CD4-positive, alpha-beta T cell treated with Interleukin-10 for 1 hour (primary cell): ENCODE measurements at places on chromosomes 5 and 9.

DNA sequence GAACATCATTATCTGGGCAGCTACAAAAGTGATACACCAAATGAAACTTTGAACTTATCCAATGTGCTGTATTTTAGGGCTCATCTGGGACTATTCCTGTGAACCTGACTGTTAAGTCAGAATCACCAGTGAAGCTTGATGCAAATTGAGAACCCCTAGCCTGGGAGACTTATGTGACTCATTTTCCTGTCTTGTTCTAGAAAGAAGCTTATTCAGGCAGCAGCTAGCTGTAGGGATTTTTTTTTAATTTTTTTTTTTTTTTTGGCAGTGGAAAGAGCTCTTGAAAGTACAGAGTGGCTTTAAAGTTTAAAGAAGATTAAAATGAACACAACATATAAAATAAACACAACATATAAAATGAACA, 81.1 kb upstream of the TNFAIP8 start:
- DNase-seq: peak; percentile 59

- peak; percentile 27 for DNase-seq
These were observed at the start of gene SEMA6A for GRCh38 chr5:116574367-116575325. SEMA6A (minus strand) TSS chr5:116574823; CDS start chr5:116504944, 69,879 bp downstream.

DNA sequence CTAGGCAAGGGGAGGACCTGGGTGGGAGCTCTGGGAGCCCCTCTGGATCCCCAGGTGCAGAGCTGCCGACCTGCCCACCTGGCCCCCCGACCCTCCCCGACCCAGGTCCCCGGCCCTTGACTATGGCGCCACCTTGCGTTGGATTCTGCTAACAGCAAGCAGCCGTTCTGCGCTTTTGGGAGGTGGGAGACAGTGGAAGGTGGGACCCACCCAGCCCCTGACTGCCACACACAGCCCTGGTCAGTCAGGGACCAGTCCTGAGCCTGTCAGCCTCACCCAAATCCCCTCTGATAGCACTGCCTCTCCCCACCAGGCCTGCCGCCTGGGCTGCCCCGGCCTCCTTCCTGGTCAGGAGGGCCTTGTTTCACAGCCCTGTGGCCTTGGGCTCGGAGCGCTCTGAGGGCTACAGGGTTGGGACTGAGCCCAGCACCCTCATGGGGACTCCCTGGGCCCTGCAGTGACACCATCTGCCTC, 77.9 kb downstream of the HMCN2 start:
- DNase-seq: peak; percentile 10

DNA sequence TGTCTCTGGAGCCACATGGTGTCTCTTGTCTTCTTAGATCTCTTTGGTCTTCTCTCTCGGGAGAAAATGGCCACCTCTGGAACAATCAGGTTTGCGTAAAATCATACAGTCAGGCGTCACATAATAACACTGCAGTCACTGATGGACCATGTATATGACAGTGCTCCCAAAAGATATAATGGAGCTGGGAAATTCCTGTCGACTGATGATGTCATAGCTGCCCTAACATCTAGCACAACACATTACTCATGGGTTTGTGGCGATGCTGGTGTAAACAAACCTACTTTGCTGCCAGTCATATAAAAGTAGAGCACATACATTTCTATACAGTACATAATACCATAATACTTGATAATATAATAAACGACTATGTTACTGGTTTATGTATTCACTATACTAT, 30.1 kb upstream of the RAI14 start:
- DNase-seq: no peak

GRCh38 chr9:130227833-130228232, 37.7 kb upstream of the HMCN2 start:
- DNase-seq: no peak

DNA sequence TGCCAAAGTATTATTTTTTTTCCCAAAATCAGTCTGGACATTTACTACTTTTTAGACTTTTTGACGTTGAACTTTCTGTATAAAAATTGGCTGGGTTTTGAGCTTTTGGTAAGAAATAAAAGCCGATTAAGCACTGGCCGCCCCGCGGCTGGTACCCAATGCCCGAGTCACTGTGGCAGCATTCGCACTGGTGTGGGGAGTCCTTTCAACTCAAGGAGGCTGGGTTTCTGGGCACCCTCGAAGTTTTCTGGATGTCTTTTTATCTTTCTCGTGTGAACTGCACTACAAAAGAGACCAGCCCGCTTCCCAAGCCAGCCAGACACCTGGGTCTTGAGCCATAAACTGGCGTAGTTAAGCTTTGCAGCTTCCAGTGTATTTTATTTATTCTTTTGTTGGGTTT, 72.0 kb upstream of the OTULINL start:
- DNase-seq: no peak

DNA sequence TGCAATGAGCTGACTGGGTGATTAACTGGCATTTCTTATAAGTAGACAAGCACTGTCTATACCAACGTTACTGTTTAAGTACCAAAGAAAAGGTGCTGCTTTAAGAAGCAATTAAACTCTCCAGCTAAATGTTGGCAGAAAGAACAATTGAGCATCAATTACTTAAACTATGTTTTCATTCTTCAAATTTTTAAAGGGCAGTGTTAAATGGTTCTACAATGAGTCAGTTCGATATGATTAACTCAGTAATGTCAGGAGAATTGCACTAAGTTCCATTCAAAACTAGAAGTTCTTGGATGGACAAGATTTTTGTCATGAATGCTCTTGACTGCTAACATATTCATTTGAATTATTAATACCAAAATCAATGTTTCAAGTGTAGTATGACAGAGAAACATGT, 593.7 kb downstream of the DNAH5 start:
- no peak for DNase-seq

DNA sequence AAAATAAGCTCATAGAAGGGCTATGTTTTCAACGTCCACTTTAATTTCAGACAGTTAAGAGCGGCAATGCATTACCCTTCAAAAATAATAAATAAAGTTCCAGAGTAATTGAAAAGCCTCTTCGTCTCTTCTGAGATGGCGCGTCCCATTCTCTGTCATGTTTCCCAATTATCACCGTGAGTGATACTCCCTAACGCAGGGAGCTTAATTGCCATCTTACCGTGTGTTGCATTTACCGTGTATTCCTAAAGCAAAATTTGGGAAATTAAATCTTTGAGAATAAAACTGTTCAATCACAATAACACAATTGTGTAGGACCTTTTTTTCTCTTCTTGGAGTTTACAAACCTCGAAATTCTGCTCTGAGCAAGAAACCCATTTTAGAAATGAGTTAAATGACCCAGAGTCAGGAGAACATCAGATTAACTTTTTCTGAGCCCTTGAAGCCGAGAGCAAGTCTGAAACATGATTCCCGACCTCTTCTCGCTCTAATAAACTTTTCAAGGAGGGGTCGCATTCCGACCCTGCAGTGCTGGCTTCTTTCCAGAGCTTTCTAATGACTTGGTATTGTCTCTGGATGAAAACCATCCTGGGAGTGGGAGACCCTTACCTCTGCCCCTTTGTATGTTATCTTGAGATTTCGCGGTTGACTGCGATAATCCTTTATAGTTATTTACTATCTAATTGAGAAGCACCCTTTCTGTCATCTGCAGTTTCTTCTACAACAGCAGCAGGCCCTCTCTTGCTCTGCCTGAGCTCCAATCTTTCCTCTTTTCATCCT, 251.5 kb downstream of the FSTL4 start:
- DNase-seq: no peak

DNA sequence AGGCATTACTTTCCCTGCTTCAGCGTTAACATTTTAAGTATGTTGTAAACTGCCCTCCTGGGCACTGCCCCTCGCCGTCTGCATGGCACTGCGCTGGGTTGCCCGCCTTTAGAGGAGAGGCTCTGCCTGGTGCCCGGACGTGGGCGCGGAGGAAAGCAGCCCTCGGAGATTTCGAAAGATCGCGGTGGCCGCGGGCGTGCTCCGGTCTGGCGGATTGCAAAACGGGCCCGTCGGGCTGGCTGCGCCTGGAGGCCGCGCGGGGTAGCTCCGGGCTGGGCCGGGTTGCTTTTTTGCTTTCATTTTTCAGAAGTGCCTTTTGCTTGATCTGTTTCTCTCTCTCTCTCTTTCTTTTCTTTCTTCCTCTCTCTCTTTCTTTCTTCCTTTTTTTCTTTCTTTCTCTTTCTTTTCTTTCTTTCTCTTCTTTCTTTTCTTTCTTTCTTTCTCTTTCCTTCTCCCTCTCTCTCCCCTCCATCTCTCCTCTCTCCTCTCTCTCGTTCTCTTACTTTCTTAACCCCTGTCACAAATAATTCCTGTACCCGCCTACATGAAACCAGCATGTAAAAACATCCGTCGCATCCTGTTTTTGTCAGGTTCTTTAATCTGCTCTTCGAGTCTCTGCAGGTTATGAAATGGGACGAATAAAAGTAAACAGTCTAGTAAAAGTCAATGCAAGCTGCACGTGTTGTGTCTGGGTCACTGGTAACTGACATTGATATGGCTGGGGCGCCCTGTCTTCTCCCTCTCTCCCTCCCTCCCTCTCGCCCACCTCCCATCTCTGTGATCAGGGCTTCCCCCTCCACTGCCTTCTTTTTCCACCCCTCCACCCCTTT, 1.7 kb downstream of the FST start:
- DNase-seq: peak; percentile 56

GRCh38 chr5:148739524-148739923, 85.2 kb upstream of the HTR4 start:
- no peak for DNase-seq

DNA sequence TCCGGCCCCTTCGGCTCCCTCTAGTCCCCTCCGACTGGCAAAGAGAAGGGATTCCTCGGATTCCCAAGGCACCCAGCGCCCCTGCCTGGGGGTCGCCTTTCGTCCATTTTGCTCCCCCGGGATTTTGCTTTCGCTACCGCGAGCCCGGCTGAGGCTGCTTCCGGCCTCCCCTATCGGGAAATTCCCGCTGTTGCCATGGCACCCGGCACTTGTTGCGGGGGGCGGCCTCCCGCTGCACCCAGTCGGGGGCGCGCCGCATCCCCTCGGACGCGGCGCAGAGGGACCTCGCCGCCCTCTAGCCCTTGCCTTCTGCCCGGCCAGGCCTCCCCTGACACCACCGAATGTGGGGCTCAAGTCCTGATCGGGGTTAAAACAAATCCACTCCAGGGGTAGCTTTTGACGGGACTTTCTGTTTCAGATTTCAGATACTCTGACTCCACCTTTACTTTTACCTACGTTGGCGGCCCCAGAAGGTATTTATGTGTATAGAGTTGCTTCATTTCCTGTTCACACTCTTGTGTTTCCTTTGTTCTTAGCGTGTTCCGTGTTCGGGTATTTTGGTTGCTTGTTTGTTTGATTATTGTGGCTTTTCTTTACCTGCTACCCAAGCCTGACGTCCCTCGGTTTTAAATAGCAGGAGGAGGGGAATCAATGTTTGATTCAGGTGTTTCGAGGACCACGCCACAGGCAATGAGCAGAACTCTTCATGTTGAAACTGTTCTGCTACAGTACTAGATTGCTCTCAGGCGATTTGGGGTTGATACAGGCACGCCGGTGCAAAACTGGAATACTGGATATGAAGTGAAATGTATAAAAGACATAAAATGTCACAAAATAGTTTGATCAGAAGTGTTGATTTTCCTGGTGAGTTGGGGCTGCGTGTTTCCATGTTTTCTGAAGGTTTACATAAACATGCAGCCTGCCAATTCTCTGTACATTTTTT, 1.5 kb downstream of the PARP8 start:
- peak; percentile 91 for DNase-seq

- no peak for DNase-seq
These were observed 14.2 kb downstream of the CCDC180 start for GRCh38 chr9:97321691-97322090.

GRCh38 chr5:53779541-53779981, 219.1 kb downstream of the NDUFS4 start:
- DNase-seq: no peak

GRCh38 chr9:111744363-111744762, 50.4 kb downstream of the SHOC1 start:
- no peak for DNase-seq

DNA sequence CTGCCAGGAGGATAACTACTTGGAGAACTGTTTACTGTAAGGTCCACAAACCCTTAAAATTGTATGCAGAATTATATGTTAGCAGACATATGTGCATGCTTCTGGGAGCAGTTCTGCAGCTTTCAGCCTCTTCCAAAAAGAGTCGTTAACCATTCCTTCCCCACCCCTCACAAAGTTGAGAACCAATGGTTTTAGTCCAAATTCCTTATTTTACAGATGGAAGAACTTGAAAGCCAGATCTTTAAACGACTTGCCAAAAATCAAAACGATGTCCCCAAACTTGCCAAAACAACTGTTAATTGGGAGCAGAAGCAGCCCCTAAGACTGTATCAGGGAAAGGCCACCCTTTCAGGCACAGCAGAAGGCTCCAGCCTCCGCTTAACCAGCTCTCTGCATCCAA, 266.4 kb upstream of the ANKRD55 start:
- no peak for DNase-seq

DNA sequence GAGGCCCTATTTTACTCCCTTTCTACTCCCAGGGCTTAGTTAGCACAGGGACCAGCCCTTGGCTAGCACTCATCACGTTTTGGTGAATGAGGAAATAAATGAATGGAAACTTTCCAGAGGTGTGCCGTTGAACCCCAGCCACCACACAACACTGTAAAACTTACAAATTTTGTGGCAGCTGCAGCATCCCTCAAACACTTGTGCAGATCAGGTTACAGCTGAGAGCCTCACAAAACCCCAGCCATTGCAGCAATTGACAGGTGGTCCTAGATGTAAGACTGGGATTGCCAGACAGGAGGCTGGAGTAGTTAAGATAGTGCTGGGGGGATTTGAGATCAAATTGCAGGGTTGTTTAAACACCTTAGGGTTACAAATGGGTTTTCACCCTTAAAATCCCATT, 482.2 kb upstream of the KIF2A start:
- DNase-seq: no peak

DNA sequence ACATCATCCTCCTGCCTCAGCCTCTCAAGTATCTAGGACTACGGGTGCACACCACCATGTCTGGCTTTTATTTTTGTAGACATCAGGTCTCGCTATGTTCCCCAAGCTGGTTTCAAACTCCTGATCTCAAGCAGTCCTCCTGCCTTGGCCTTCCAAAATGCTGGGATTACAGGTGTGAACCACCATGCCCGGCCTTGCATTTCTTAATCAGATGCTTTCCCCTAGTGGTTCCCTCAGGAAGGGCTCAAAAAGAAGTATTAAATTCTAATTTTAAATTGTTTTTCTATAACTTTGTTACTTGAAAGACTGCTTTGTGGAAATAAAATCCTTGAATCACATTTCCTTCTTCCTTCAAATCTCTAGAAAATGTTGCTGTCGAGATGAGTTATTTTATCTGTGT, 79.5 kb upstream of the ROR2 start:
- DNase-seq: no peak
